ENCODE measurements at places on chromosomes 2 and 18.

DNA sequence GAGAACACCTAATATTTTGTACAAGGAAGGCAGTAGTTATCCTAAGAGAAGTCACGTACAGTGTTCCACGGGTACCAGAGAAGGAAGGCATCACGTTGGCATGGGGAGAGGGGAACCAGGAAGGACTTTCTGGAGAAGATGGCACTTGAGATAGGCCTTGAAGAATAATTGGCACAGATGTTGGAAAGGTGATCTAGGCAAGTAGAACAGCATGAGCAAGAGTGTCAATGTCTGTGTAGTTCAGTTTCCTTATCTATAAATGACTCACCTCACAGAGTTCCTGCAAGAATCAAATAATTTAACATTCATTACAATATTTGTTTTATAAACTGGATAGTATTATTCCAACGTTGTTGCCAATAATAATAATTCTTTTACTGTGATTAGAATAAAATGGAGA is 48.3 kb upstream of the BZW1 start:
- peak; percentile 68 for DNase-seq

DNA sequence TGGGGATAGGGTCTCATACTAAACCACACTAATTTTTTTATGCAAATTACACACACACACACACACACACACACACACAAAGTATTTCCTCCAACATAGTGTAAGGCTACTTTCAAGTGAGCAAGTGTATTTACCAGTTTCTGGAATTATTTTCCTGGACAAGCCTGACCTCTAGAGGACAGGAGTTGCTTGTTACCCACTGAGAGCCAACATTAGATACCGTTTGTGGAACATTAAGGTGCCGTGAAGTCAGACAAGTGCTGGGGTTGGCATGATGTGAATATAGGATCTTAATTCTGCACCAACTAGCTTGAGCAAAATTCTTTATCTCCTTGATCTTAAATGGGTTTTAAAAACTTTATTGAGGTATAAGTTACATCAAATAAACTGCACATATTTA is 39.3 kb upstream of the SERPINB2 start:
- DNase-seq, result peak; percentile 36

DNA sequence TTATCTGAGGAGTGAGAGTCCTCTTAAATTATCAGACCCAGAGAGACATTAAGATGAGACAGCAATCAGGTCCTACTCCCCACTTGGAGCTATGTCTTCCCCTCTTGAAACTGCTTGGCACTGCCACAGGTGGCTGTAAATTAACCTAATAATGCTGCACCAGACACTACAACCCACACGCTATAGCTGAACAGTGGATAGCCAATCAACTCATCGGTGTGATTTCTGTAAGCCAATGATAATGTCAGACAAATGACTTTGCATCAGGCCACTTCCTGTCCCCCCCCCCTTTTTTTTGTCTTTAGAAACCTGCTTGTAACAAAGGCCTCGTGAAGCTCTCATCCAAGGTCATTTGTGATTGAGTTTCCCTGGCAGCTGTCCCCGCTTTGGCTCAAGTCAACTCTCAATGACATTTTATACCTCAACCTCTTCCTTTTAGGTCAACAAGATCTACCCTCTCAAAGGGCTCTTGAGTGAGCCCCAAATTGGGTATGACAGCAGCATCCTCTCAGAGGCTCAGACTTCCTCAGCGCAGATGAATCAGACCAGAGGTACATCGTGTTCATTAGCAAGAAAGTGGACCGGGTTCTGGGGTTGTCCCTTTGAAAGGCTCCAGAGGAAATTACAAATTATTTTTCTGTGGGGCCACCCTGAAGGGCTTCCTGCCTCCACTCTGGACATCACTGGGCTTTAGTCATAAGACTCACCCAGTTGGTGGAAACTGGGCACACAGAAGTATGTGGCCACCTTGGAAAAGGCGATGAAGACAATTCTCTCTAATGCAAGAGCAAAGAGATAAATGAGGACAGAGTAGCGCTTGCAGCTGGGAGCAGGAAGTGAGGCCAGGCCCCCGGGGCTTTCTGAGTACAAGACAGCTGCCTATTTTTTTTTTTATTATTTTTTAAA is 73.6 kb downstream of the COPS8 start:
- DNase-seq, result no peak

DNA sequence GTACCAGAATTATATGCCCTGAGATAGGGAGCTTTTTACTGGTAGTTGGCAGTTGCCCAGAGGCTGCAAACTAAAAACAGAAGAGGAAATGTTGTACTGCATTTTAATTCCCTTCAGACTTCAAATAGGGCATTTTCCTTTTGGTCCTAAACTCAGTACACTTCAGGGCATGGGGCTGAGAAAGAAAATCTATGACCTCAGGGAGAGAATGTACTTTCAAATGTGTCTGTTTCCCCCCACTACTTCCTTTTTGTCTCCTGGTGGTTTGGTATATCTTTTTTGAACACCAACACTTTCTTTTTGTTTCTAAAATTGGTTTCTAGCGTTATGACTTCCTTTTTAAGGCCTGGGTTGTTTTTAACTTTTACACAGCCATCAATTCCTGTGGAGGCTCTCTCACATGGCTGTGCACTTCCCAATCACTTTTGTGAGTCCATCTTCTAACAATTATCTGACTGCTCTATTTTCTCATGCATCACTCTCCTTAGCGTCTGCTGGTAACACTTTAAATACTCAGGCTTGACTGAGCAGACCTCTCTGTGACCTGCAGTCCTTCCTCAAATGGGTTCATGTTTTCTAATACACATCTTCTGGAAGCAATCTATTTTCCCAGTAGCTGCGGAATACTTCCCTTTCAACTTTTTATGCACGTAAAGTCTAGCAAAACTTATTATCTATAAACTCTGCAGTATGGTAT is 596.0 kb downstream of the LRP1B start:
- DNase-seq, result no peak

GRCh38 chr2:54409752-54410151 is 46.4 kb upstream of the SPTBN1 start:
- peak; percentile 11 for DNase-seq

GRCh38 chr18:27599202-27599829 is 414.2 kb upstream of the CHST9 start:
- no peak for DNase-seq

DNA sequence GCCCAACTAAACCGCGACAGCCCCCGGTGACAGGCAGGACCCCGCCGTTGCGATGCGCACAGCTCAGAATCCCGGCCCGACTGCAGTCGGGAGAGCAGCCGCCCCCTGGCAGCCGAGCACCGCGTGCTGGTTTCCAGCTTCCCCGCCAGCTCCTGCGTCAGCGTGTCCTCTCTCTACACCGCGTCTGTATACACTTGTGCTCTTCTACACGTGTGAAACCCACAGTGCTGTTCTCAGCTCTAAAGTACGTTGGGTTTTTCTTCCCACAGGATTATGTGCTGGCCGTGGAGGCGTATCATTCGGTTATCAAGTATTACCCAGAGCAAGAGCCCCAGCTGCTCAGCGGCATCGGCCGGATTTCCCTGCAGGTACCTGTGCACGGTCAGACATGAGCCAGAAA is 54.0 kb downstream of the ADI1 start:
- DNase-seq, result peak; percentile 50

- DNase-seq, result no peak
Observed at GRCh38 chr2:61714210-61714609, 139.7 kb downstream of the FAM161A start.

DNA sequence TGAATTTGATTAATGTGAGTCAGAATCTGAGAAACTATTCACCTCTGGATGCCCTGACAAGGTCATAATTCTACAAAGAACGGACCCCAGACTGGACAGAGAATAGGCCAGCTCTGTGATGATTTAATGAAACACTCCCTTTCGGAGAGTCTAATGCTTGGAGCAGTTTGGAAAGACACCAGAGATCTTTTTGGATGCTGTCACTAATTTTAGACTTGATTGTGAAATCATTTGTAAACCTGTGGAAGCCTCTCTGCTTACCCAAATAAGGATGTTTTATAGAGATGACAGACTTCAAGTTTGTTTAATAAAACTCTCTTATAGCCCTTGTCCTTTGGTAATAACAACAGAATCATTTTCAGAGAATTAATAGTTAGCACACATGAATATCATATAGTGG is 83.5 kb downstream of the MYL12B start:
- DNase-seq, result no peak

DNA sequence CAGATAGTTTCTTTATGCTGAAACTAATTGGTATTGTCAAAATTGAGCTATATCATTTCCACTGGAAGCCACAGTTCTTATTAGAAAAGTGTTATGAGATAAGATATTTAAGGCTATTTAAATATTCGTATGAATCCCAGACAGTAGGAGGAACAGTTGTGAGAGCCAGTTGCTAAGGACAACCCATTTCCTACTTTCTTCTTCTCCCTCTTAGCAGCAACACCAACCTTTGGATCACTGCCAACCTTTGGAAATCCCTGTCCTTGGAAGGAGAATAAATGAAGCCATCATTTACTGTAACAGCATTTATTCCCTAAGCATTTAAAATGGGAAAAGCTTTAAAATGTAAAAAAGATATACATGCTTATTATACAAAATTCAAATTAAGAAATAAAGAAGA is 85.8 kb downstream of the PLCL1 start:
- no peak for DNase-seq

DNA sequence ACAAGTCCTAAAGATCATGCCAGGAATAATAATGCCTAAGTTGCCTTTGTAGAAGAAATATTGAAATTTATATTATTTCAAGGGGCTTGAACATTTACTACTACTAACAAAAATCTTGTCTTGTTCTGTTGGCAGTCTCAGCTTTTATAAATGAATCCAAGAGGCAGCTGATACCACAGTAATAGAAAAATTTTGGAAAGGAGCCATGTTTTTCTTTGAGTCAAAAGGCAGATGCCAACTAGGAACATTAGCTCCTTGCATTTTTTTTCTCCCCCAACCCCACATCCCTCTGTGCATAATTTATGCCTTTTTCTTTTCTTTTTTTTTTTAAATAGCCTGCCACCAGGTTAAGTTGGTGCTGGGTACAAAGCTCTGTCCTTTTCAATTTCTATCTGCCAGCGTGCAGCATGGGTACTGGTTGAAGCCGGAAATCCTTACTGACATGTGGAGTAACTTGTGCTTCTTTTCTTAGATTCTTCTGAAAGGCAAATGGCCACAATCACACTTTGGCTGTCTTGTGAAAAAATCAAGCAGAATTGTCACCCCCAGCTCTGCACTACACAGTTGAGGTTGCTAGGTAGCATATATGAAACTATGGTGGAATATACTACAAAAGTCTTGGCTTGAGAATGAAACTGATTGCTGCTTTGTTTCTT is 98.8 kb downstream of the RHBDD1 start:
- peak; percentile 24 for DNase-seq

- no peak for DNase-seq
Observed at GRCh38 chr18:25308381-25308780, 43.6 kb downstream of the ZNF521 start.

GRCh38 chr18:41660654-41661053 is 294.4 kb upstream of the PIK3C3 start:
- DNase-seq, result peak; percentile 48

- peak; percentile 43 for DNase-seq
Observed at GRCh38 chr2:96815326-96816126, 542 bp upstream of the CNNM3 start.
